ENCODE measurements at places on chromosomes 12 and 14.

- no peak for DNase-seq
Measured at GRCh38 chr12:14072987-14073386, 91.6 kb upstream of the GRIN2B start.

DNA sequence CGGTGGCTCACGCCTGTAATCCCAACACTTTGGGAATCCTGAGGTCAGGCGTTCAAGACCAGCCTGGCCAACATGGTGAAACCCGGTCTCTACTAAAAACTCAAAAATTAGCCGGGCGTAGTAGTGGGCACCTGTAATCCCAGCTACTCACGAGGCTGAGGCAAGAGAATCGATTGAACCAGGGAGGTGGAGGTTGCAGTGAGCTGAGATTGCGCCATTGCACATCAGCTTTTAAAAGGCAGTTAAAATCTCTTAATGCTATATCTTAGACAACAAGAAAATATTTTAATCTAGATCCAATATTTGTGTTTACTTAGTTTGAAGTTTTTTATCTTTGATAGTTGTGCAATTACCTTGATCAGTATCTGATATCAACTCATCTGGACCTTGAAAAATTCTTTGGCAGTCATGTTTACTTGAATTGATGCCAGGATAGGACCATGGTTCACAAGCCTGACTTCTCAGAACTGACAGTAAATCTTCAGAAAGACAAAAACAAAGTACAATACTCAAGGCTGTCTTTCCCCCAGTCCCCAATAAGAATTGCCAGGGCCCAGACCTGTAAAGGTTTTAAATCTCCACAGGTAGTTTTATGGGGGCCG, 135.0 kb upstream of the AEBP2 start:
- no peak for DNase-seq

DNA sequence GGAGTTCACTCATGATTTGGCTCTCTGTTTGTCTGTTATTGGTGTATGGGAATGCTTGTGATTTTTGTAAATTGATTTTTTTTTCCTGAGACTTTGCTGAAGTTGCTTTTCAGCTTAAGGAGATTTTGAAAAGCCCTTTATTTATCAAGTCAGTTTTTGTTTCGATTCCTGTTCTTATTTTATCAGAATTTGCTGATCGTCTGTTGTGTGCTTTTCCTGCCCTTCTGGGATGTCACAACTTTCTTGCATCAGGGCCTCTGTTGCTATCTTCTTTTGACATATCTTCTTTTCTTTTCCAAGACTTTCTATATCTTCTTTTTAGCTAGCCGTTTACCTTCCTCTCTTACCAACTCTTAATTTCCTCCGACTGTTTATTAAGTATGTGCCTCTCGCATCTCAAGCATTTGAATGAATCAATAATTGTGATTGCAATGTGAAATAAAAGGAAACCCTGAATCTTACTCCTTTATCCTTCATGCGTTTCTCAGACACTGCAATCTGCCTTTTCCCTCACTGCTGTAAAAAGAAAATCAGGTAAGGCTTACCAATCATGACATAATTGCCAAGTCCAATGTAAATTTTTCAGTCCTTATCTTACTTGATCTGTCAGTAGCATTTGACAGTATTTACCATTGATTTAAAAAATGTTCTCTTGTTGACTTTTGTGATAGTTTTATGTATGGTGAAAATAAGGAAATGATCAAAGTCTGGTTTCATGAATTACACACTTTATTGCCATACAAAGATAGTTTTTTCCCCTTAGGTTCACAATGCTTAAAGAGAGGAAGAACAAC, 53.0 kb downstream of the ETNK1 start:
- DNase-seq = no peak

GRCh38 chr12:124646385-124647230, 79.2 kb upstream of the NCOR2 start:
- no peak for DNase-seq

DNA sequence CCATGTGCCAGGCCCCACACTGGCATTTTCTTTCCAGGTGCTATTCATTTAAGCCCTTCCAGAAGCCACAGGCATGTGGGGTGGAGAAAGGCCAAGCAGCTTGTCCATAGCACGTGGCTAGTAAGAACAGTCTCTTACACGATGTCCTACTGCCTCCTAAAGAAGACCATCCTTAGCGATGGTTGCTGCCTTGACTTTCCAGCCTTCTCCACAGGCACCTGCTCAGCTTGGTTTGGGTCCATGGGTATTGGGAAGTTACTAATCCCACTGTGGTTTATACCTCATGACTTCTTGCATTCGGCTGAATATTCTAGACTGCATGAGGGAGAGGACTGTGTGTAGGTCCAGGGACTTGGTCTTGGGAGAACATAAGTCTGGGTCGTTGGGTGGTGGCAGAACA, 49.2 kb downstream of the NINJ2 start:
- DNase-seq = no peak

- no peak for DNase-seq
Measured at GRCh38 chr14:28704153-28704552, 62.4 kb upstream of the FOXG1 start.

- no peak for DNase-seq
Measured at GRCh38 chr12:53208877-53209463, 1.9 kb upstream of the ITGB7 start.

GRCh38 chr14:65251213-65251612, 148.9 kb upstream of the MAX start:
- no peak for DNase-seq

DNA sequence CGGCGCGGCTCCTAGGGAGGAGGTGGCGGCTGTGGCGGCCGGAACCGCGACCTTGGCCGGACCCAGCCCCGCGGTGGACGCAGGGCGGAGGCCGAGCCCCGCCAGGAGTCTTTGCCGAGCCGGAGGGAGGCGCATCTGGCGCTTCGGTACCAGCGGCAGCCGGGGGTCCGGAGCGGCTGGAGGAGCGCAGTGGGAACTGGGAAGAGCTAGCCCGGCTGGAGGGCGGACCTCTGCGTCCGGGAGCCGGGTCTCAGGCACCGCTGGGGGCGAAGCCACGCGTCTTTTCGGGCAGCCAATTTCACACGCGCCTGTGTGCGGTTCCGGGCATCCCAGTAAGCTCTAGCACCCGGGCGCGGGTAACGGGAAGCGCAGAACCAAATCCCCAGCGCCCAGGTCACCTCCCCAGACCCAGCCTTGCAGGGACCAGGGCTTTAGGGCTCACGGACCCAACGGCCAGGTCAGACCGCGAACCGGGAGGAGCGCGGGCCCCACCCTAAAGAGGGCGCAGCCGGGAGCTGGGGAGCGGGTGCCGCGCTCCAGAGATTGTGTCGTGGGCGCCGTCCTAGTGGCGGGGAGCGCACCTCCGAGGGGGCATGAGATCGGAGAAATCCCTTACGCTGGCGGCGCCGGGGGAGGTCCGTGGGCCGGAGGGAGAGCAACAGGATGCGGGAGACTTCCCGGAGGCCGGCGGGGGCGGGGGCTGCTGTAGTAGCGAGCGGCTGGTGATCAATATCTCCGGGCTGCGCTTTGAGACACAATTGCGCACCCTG, 89.4 kb downstream of the GALNT8 start:
- no peak for DNase-seq

DNA sequence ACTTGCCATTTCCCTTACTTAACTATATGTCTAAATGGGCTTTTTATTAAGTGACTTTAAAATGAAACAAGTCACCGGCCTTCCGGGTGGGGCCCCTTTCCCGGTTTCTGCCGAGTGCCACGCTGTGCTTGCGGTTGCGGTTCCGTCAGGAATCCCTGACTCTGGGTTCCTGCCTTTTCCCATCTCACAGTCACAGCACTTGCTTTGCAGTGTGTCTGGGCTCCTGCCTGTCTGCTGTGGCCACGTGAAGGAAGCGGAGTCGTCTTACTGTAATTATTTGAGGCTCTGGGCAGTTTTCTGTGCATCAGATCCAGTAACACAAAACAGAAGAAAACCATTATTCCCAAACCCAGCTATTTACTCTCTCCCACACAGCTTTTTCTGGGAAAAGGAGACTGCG, 44.0 kb upstream of the FRMD6 start:
- no peak for DNase-seq

- peak; percentile 27 for DNase-seq
Measured at GRCh38 chr12:96401076-96401871, 1.0 kb upstream of the CDK17 start.

DNA sequence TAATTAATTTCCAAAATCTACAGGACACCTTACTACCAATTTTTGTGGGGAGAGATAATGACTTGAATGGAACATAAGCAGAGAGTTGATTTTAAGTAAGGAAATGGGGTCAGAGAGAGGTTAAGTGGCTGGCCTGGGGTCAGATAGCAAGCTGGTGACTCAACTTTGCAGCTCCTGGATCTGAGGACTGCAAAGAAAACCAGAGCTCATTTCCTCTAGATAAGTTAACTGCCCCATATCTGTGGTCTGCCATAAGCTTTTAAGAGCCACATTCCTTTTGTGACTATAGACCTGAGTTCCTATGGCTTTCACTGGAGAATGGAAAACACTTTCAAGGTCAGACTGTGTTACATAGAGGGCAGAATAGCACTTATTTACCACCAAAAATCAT, 201.2 kb upstream of the PRICKLE1 start:
- DNase-seq = no peak

DNA sequence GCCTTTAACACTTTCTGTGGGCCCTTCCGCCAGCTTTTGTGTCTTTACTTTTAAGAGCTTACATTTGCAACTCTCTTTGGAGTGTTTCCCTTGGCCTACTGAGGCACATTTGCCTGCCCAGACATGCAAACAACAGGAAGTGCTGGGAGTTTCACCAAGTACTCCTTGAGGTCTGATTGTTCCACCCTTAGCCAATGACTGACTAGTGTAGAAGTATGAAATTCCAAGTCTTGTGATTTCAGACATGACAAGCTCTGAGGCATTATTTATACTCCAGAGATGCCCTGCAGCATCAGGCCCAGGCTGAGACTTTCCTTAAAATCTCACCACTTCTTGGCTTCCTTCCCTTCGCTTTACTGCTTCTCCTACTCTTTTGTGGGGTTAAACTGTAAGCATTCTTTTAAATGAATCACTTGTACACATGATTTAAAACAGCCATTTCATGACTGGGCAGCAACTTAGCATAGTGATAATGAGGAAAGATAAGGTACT, 174.1 kb downstream of the SLC6A15 start:
- no peak for DNase-seq

DNA sequence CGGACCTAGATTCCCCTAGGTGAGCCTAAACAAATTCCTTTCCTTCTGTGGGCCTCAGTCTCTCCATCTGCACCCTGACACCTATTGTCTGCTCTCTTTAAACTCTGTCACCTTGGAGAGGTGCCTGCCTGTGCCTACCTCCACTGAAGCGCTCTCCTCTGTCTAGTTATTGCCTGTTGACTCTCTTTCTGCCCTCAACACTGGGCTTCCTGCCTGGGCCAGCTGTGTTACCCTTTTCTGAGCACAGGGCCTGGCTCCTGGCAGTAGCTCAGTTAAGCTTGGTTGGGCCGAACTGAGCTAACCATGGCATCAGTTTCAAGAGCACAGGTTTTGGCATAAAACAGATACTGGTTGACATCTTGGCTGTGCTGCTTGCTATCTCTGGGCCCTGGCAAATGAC, 43.5 kb downstream of the PRMT8 start:
- DNase-seq = no peak

- DNase-seq = no peak
Measured at GRCh38 chr14:65922142-65922541, 509.6 kb downstream of the FUT8 start.

DNA sequence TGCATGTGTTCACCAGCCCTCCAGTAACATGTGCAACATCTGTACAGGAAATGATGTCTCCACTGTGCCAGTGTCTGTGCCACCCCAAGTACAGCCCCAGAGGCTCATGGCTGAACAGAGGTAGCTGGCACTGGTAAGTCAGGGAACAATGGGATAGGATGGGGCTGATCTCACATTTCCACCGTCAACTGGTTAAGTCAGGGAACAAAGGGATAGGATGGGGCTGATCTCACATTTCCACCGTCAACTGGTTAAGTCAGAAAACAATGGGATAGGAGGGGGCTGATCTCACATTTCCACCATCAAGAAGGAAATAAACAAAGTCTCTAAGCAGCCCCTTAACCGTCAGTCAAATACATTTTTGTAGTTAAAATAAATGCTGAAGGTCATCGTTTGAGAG, 246.6 kb downstream of the TMEM132D start:
- DNase-seq = no peak

DNA sequence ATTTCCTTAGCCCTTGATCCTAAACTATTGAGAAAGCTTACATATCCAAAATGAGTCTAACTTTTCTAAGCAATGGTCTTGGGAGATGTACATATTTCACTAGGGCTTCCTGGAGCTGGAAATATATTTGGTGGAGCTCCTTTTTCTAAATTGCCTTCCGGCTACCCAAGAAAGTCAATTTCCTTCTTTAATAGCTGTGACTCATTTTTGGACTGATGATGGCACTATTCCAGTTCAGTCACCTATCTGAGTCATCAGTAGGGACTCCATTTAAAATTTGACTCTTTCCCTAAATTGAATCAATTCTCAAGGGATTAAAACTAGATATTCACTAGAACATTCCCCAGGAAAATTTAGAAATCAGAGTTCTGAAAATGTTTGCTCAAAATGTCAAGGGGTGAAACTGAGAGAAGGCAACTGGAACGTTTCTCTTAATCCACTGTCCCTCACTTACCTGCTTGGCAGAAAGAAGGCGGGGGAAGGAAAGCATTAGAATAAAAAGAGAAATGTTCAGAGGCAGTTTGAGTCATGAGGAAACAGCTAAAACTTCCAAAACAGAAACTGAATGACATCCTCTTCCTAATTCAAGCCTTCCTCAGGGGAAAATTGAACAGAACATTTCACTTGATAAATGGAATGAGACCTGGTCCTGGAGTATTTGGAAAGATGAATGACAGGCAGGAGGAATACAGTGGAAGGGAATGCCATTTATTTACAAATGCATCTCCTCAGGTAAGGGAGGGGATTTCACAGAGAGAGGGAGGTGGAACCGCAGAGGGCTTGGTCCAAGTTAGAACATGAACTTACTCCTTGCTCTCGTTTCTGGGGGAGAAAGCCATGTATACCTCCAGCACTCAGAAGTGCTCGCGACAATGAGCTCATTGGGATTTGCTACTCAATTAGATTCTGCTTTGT, 91.2 kb downstream of the RGS6 start:
- DNase-seq = no peak

DNA sequence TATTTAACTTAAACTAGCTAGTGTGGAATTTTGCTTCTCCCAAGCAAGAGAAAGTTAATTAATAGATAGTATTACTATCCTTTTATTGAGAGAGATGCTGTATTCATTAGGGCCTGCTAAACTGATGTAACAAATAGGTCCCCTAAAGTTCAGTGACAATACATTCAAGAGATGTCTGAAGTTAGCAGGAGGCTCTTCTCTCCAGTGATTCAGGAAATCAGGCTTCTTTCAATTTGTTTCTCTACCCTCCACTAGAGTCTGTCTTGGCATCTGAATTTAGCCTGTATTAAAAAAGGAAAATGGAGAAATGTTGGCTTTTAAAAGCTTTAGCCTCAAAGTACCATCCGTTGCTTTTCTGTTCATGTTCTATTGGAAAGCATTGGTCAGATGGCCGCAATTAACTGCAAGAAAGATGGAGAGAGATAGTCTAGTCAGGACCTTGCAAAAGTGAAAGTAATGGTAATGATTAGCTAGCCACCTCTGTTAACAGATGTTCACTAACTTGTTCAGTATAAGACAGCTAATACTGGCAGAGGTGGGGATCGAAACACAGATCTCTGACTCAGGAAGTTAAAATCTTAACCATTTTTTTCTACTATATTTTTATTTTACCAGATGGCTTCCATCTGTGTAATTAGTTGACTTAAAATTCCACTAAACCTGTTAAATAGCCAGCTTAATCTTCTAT, 786.8 kb downstream of the TMTC2 start:
- DNase-seq = no peak

- no peak for DNase-seq
Measured at GRCh38 chr14:23727566-23728335, 91.6 kb downstream of the DHRS2 start.

- DNase-seq = peak; percentile 25
Measured at GRCh38 chr12:100141998-100142850, 450 bp downstream of the BLTP3B start.

GRCh38 chr12:104627990-104628830, 171.5 kb downstream of the CHST11 start:
- no peak for DNase-seq

Measured in T-helper 17 cell (primary cell).